Cardiac fibroblast (primary cell): ENCODE measurements at places on chromosomes 7 and 10.

DNA sequence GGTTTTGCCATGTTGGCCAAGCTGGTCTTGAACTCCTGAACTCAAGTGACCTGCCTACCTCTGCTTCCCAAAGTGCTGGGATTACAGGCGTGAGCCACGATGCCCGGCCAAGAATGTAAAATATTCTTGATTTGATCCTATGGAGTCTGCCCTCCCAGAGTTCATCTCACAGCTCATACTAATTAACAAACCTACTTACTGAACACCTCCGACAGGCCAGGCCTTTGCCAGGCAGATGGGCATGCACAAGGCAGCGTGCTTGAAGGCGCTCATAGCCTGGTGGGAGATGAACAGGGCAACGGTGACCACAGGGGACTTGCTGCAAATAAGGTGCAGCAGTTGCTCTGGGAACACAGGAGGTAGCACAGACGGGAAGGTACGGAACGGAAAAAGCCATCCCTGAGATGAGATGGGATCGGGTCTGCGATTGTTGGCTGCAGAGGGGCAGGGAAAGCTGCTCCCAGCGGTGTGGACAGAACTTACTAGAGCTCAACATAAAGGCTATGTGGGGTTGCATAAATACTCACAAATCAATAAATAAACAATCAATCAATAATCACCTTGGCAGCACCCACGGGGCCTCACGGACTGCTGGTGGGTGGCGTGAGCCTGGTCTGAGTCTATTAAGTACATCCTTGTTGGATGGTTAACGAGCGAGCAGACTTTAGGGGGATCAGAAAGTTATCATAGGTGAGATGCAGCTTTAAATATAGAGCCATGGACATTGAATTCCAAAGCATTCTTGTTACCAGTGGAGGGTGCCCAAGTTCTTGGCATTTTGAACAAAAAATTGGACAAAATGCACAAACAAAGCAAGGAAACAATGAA, 4.7 kb downstream of the ACBD7 start:
- no peak for DNase-seq

DNA sequence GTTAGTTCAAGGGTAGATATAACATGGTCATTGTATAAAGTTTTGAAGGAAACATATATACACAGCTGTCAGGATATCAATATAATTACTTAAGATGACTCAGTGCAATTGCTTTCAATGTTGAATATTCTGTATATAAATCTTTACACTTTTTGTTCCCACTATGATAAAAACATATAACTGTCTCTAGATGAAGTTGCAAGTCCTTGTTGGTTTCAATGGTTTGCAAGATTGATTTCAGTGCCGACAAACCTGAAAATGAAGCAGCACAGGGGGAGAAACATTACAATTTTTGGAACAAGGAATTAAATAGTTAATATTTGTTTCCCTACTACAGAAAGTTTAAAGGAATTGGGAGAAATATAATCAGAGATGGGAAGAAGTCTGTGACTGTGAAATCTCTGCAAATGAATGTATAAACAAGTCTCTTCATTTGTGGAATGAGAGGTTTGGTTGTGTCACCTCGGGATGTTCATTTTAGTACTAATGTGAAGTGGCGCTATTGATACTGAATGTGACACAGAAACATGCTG, 54.1 kb downstream of the OR13A1 start:
- DNase-seq = no peak

GRCh38 chr10:74589226-74589673, 237.2 kb upstream of the KAT6B start:
- peak; percentile 100 for DNase-seq

GRCh38 chr10:48685731-48686130, 1.1 kb downstream of the WDFY4 start:
- DNase-seq = no peak

- DNase-seq = peak; percentile 34
Observed at GRCh38 chr10:103638948-103639347, 145.4 kb downstream of the NEURL1 start.

GRCh38 chr7:81013083-81013817, 94.4 kb upstream of the SEMA3C start:
- peak; percentile 89 for DNase-seq

- peak; percentile 15 for DNase-seq
Observed at GRCh38 chr10:101495324-101495925, 92.6 kb downstream of the POLL start.

DNA sequence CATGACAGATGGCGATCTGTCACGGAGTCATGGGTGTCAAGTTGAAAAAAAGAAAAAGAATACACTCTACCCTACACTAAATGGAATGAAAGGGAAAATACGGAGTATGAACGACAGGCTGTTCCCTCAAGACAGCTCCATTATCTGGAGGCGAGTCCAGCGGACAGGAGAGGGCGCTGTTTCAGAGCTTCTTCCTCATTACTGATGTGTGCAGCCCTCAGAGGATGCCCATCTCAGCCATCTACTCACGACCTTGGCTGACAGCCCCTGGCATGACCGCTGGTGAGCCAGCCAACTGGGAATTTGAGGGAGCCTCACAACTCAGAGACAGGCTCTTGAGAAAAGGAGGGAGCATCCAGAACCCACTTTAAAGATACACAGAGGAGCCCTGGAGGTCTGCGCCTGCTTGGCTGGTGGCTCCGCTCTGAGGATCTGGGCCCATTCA, 49.6 kb upstream of the SMNDC1 start:
- DNase-seq = peak; percentile 85

DNA sequence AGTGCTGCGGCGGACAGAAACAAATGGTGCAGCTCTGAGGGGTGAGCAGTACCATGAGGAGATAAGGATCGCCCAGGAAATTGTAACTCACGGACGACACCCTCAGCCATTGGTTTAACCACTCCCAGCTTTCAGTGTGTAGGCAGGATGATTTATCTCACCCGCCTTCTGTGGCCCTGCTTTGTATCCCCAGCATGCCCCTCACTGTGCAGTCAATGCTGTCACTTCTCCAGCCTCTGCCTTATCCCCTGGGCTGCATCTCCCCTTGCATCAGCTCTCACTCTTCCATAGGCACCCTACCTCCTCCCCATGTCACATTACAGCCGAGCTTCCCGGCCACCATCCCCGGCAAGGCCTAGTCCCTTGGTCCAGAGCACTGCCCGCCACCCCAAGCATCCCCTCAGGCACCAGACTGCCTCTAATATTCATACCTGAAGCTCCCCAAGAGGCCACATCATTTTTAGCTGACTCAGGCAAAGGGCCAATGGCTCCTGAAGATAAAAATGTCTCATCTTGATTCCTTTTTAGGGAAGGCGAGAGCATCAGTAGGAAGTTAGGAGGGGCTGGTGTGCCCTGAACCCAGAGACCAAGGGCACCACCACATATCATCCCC, 77.1 kb downstream of the CARD11 start:
- DNase-seq = no peak

- peak; percentile 49 for DNase-seq
Observed at GRCh38 chr7:73338321-73338720, 10.4 kb downstream of the FKBP6 start.

- no peak for DNase-seq
Observed at GRCh38 chr7:43891069-43891955, 15.1 kb downstream of the URGCP start.

DNA sequence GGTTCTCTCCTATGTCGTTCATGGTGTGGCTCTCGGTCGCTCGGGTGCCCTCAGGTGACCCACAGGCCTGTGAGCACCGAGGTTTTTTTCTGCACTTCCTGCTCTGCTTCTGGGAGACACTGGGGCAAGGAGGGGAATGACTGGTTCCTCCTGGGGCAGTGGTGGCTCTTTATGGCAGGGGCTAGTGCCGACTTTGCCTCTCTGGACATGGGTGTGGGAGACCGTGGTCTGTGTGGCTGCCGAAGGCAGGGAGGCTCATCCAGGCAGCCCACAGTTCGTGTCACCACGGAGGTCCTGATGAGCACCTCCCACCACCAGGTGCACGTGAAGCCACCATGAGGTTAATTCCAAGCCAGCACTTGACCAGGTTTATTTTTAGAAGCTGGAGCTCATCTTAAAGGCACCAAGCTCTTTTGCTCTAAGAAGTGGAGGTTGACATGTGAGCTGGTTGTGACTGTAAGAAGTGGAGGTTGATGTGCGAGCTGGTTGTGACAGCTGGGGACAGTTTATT, 24.7 kb upstream of the DPYSL4 start:
- no peak for DNase-seq

DNA sequence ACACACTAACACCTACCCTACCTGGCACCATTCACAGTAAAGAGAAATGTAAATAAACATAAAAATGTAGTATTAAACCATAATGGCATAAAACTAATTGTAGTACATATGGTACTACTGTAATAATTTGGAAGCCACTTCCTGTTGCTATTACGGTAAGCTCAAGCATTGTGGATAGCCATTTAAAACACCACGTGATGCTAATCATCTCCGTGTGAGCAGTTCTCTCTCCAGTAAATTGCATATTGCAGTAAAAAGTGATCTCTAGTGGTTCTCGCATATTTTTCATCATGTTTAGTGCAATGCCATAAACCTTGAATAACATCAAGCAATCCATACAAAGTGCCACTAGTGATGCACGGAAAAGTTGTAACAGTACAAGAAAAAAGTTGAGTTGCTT, 75.4 kb downstream of the CFTR start:
- no peak for DNase-seq

GRCh38 chr10:33215635-33216034, 118.8 kb downstream of the NRP1 start:
- peak; percentile 71 for DNase-seq

- peak; percentile 27 for DNase-seq
Observed at GRCh38 chr7:20183086-20183485, 34.1 kb downstream of the MACC1 start.

DNA sequence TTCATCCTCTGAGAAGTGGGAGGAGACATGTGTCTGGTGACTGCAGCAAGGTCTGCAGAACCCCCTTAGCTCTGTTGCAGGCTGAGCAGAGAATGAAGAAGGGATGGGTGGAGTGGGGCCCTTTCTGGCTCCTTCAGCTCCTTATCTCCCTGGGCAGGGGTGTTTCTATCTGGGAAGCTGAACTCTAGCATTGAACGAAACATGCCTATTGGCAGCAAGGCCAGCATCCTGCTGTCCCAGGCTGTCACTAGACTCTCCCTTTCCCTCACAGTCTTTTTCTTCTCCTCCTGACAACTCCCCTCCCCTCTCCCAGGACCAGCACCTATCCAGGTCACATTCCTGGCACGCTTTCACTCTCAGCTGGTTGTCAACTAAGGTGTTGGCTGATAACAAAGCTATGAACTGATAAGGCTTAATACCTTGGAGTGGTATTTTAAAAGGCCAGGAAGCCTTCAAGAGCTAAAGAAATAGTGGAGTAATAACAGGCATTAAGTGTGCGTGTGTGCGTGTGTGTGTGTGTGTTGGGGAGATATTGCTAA, 128.8 kb upstream of the FZD8 start:
- DNase-seq = no peak

- no peak for DNase-seq
Observed at GRCh38 chr7:123661765-123662164, 6.1 kb downstream of the LMOD2 start.

DNA sequence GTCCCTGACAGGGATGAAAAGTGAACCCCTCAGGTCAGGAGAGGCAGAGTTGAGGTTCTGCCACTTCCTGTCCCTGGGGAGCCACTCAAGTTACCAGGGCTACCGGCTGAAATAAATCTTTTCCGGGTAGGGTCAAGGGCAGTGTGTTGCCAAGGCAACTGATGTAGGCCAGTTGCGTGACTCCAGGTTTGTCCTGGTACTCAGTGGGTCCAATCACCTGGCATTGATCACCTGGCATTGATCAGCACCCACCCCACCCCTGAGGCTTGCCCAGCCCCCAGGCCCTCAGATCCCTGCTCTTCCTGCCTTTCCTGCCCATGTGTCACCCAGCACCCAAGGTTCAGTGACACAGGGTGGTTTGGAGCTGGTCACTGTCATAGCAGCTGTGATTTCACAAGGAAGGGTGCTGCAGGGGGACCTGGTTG, 5.9 kb downstream of the SAP25 start:
- DNase-seq = no peak

DNA sequence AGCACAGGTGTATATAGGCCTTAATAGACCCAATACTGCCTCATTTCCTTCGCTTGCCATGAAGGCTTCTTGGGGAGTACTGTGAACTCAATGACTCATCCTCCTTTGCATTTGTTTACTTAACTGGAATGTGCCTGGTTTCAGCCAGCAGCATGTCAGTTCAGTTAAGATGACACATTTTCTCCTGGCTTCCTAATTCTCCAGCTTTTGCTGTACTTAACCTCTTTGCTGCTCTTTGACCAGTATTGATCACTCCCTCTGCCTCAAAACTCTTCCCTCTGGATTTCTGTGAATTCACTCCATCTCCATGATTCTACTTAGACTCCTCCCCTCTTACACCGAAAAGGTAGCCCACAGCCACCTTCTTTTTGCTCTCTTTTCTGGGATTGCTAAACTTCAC, 135.7 kb downstream of the MAGI2 start:
- DNase-seq = peak; percentile 88

GRCh38 chr10:22677333-22677732, 37.0 kb downstream of the PIP4K2A start:
- DNase-seq = no peak

DNA sequence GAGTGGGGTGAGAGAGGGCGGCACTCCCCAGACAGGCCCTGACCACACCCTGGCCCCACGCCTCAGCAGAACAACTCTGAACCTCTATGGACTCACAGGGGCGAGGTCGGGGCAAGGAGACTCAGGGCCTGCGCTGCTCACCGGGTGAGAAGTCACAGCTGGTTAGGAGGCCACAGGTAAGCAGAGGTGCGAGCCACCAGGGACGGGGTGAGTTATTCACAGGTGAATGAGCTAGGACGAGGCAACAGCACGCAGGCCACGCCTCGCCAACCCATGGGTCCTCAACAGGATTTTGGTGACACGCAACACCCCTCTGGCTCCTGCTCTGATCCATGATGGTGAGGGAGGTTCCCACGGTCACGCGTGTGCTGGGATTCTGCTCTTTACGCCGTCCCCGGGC, 202.5 kb downstream of the ADARB2 start:
- DNase-seq = no peak

GRCh38 chr10:97229322-97230015, 43.7 kb upstream of the SLIT1 start:
- DNase-seq = peak; percentile 69

GRCh38 chr7:636396-636795, 90.1 kb upstream of the DNAAF5 start:
- peak; percentile 51 for DNase-seq

DNA sequence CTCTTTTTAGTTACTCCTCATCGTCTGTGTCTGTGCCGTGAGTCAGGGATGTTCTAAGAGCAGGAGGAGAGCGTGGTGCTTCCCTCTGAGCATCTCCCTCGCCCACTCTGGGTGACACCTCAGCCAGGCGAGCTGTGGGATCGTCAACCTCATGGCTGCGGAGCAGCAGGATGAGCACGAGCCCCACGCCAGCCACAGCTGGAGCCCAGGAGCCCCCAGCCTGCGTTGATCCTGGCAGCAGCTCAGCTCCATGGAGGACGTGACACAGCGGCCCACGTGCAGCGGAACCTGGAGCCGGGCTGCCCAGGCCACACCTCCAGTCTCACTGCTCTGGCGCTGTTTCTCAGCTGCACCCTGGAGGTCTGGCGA, 512.0 kb downstream of the PTPRN2 start:
- no peak for DNase-seq

- DNase-seq = peak; percentile 12
Observed at GRCh38 chr7:137755846-137756651, 90.7 kb downstream of the DGKI start.

GRCh38 chr7:100835903-100836811, 8.8 kb upstream of the EPHB4 start:
- DNase-seq = peak; percentile 25

- DNase-seq = no peak
Observed at GRCh38 chr7:140281960-140282359, 105.2 kb upstream of the KDM7A start.

- DNase-seq = no peak
Observed at GRCh38 chr10:93612311-93612710, at the start of gene PDE6C. Gene PDE6C (plus strand): TSS chr10:93612537. CDS start chr10:93612726, 189 bp downstream.
